ENCODE measurements at places on chromosomes 1 and 21.

DNA sequence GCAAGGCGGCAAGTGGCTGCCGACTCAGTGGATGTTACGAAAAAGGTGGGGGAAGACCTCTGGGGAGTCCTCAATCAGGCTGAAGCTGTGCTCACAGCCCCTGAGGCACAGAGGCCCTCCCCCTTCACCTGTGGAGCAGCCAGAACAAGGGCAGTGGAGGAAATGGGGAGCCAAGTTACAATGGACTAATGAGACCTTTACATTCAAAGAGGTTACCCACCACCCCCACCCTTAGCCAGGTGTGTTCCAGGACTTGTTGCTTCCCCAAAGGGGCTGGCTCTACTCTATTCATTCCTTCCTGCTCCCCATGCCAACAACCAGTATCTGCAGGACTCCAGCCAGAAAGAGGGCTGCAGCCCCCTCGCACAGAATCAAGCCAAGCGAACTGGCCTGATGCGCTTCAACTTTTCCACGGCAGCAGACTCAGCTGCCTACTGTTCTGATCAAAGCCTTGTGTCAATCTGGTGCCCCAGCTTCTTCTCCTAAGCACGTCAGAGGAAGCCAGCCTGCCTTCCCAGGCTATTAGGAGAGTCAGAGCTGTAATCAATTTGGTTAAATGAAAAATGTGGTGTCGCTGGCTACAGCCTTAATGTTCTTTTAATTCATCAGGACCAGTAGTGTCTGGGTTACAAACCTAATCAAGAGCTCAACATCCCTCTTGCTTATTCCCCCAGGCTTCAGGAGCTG is 1.8 kb upstream of the SYT2 start:
- no peak for DNase-seq

GRCh38 chr1:231420299-231420958 is 1.7 kb downstream of the EGLN1 start:
- peak; percentile 66 for DNase-seq

DNA sequence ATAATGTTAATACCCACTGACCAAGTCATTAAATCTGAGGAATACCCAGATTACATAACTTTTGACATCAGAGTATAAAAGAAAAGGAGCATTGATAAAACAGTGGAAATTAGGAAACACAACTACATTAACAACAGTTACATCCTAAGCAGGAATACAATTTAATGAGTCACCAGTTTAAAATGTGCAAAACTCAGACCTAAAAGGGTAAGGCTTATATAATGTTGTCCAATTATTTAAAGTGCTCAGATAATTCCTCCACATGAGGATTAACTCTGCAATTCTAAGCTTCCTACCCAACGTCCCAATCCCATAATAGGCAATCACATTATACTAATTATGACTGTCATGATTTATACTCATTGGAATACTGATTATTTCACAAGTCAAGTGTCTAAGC is 50.5 kb downstream of the ABL2 start:
- no peak for DNase-seq

- DNase-seq: no peak
Measured at GRCh38 chr1:214397497-214397896, 116.5 kb downstream of the SMYD2 start.

DNA sequence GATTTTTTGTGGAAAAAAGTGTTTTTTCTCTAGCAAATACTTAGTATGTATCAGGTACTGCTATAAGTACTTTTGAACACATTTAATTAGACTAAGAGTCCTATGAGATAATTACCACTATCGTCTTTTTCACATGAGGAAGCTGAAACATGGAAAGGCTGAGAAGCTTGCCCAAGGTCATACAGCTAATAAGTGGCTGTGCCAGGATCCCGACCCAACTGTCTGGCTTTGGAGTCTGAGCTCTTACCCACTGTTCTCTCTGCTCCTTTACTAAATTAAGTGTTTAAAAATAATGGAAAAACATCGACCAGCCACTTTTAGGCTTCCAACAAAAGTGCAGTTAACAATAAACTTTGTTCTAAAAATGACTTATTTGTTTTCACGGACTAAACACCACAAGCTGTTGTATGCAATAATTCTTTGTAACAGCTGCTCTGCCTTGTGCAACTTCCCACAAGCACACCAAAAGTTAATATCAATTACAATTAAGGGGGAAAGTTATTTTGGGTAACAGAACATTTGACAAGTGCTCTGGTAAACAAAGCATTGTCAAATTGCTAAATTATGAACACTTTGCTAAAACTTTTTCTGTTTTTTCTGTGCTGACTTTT is 75.7 kb downstream of the CRB1 start:
- no peak for DNase-seq

- peak; percentile 89 for DNase-seq
Measured at GRCh38 chr1:206679738-206680211, 4.9 kb upstream of the MAPKAPK2 start.

DNA sequence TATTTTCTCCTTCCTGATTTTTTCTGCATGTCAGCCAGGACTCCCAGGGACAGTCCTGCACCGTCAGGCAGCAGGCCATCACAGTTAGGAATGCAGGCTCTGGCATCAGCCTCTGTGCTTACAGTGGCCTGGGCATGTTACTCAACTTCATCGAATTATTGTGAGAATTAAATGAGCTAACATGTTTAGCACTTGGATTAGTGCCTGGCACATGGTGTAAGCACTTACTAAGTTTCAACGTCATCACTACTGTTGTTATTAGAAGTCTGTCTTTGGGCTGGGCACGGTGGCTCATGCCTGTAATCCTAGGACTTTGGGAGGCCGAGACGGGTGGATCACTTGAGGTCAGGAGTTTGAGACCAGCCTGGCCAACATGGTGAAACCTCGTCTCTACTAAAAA is 45.1 kb downstream of the SCCPDH start:
- DNase-seq: no peak

- no peak for DNase-seq
Measured at GRCh38 chr1:74334147-74334546, 99.0 kb downstream of the TNNI3K start.

GRCh38 chr1:168035345-168035744 is 98.5 kb upstream of the MPC2 start:
- DNase-seq: no peak

- no peak for DNase-seq
Measured at GRCh38 chr1:105416261-105416660, 1640.2 kb upstream of the PRMT6 start.

GRCh38 chr1:33818071-33818470 is 45.8 kb upstream of the HMGB4 start:
- DNase-seq: no peak

- DNase-seq: no peak
Measured at GRCh38 chr1:11455967-11456570, 22.9 kb upstream of the DISP3 start.

- DNase-seq: no peak
Measured at GRCh38 chr21:41711416-41712007, 55.3 kb downstream of the RIPK4 start.

DNA sequence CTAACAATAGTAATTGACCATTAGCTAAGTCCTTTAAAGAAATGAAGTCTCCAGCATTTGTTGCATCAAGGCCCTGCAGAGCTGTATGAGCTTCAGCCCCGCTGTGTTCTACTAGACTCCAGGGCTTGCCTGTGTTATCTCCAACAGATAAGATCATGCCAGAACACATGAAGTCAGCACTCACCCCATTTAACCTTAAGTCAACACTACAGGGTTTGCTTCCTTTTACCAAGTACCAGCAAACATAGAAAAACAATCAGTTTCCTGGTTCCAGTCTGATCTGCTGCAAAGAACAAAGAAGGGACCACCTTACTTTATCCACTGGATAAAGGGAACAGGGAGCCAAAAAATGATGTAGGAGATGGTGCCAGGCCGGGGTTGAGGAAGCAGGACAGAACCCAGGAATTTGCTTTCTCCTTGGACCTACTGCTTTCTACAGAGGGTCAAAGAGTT is 41.3 kb upstream of the ENAH start:
- no peak for DNase-seq

DNA sequence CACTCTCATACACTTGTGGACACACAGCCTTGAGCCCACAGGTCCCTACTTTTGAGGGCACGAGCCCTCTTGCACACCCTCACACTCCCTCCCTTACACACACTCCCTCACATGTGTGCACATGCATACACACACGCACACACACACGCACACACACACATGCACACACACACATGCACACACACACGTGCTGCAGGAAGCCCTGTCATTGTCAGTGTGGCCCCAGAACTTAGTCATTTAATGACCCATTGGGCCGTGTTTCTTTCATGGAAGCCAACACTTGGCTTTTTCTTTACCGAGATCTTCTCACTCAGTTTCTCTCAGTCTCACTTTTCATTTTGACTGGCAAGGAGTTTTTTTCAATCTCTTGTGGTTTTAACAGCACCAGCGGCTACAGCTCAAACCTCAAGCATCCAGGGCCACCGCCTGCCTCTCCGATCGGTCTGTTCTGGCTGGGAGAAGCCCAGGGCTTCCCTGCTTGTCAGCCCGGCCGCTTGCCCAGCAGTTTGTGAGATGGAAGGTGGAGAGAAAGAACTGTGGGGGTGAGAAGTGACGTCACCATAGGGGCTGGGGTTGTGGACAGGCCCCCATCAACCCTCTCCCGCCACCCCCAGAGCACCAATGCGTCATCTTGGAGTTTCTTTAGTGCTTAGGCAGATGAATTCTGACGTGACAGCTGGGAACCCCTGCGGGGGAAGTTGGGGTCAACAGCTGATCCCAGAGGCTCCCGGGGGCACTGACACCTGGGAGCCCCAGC is 15.8 kb upstream of the TNFRSF8 start:
- peak; percentile 83 for DNase-seq

GRCh38 chr1:31073044-31073443 is 7.5 kb upstream of the PUM1 start:
- DNase-seq: no peak

- DNase-seq: no peak
Measured at GRCh38 chr1:56626546-56626945, 18.6 kb upstream of the PRKAA2 start.

- no peak for DNase-seq
Measured at GRCh38 chr21:42480736-42481135, 15.3 kb downstream of the RSPH1 start.

GRCh38 chr1:164712131-164713036 is 153.4 kb downstream of the PBX1 start:
- no peak for DNase-seq

DNA sequence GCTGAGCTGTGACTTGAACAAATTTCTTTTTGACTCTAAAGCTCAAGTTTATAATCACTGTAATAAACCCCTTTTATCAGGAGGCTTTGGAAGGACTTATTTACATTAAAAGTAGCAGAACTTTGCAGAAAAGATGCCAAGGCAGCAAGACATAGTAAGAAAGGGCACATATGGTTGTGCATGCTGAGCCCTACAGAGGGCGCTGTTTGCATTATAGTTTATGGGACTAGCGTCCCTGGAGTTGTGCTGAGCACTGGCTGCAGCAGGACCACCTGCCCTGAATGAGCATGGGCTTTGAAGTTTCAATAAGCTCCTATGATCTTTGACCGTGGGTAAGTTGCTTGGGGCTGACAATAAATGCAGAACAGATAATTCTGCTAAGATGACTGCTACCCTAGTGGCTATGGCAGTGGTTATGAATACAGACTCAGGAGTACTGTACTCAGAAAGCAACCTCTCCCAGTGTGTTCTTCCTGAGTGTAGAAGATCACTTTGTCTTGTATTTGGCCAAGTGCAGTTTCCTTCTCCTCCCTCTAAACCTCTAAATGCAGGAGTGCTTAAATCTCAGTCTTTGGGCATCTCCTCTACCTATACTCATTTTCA is 45.4 kb upstream of the USP1 start:
- peak; percentile 61 for DNase-seq

GRCh38 chr1:172308577-172308976 is 111.9 kb upstream of the C1orf105 start:
- no peak for DNase-seq

GRCh38 chr1:89611721-89612120 is 21.2 kb upstream of the LRRC8C start:
- no peak for DNase-seq

DNA sequence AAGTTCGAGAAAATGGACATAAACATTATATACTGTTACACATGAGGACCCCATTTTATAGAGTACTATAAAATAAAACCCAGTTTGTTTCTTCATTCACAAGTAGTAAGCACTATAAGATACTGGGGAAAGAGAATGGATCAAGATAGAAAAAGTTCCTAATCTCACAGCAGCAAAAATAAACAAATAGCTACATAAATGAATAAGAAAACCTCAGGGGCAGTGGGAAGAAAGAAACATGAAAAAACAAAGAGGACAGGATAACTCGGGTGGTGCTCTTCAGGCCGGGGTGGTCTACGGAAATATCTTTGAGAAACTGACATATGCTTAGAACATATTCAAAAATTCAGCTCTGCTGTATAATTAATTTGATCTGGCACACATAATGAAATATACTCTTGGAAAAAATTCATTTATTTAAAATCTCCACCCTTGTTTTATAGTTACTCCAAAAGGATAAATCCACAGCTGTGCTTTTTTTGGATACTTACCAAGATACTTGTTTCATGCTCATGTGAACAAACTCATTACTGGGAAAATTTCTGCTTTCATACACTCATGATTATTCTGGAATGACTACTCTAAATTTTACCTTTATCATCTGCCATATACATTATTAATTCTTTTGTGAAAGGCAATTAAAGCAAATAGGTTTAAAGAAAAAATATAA is 20.0 kb downstream of the CEP170 start:
- DNase-seq: no peak

DNA sequence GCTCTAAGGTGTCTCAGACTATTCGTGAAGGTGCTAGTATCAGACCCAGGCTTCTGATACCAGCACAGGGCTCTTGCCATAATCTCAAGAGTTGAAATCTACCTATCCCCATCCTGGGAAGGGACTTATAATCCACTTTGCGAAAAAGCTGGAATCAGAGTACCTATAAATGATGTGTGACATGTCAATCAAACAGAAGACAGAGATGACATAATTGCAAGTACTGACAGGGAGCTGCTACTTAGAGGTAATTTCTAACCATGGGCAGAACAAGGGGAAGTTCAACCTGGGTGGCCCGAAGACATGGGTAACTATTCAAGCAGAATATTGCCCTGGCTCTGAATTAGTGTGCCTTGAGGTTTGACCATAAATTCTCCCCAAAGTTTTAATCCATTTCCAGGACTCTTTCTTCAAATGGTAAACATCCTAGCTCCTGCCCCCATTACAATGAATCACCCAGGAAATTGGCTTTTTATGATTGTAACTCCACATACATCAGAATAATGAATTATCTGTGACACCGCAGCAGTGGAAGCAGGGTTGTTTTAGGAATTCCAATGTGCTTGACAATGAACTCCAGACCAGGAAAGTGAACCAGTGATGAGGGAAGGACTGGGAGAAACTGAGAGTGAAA is 37.2 kb downstream of the KANK4 start:
- DNase-seq: no peak

GRCh38 chr1:175182201-175182746 is 10.3 kb downstream of the KIAA0040 start:
- no peak for DNase-seq

- DNase-seq: no peak
Measured at GRCh38 chr1:235858766-235859165, 7.9 kb downstream of the LYST start.

- no peak for DNase-seq
Measured at GRCh38 chr21:39654951-39655350, 42.2 kb downstream of the B3GALT5 start.

- peak; percentile 46 for DNase-seq
Measured at GRCh38 chr1:248852481-248853405, 6.1 kb downstream of the ZNF692 start.

Measured in RPMI8226 (cell line).